ENCODE measurements at places on chromosomes 1 and 21. TPM values are rescaled to one million over a fixed set of nuclear protein-coding genes. Genes with fewer than 3 reads are reported as not detected.
A peak's percentile ranks its signal among the peaks of the same experiment; 100 is the strongest.

DNA sequence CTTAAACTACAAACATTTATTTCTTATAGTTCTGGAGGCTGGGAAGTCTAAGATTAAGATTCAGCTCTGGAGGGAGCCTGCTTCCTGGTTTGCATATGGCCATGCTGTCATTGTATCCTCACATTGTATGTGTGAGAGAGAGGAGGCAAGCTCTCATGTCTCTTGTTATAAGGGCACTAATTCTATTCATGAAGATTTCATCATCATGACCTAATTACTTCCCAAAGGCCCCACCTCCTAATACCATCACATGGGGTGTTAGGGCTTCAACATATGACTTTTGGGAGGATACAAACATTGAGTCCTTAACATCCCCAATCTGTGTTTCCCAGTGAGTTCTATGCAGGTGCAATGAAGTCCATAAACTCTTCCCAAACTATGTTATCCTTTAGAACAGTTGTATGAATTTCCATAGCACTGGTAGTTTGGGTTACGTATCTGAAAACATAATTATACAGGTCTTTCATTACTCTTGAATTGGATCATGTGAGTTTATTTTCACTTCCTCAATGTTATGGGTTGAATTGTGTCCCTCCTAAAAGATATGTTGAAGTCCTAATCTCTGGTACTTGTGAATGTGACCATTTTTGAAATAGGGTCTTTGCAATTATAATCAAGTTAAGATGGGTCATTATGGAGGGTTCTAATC is 124.2 kb downstream of the RUNX1 start:
- no peak for DNase-seq

GRCh38 chr1:154729031-154729442 is 121.1 kb upstream of the ADAR start:
- DNase-seq, result no peak

Gene IGSF5
- total RNA-seq, result 1.5 TPM

GRCh38 chr21:35974775-35975174 is 85.6 kb downstream of the SETD4 start:
- no peak for DNase-seq

DNA sequence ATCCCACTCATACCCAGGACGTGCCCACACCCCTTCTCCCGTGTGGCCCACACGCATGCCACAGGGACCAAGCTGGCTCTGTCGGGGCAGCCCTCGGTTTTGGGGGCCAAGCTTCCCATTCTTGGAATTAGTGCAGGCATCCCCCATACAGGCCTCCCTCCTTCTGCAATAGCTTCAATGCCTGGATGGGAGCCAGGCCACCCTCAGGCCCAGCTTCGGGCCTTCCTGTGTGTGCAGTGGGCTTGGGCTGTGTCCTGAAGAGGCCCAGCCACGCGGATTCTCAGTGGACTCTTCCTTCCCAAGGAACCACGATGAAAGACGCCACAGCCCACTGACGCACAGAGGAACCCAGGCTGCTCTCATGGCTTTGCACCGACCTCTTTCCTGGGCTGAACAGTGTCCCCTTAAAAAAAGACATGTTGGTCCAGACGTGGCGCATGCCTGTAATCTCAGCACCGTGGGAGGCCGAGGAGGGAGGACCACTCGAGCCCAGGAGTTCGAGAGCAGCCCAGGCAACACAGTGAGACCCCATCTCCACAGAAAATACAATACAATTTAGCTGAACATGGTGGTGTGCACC is 3.4 kb downstream of the KRTAP10-11 start:
- peak; percentile 59 for DNase-seq

GRCh38 chr1:228438266-228438665 is 21.6 kb upstream of the TRIM17 start:
- no peak for DNase-seq

DNA sequence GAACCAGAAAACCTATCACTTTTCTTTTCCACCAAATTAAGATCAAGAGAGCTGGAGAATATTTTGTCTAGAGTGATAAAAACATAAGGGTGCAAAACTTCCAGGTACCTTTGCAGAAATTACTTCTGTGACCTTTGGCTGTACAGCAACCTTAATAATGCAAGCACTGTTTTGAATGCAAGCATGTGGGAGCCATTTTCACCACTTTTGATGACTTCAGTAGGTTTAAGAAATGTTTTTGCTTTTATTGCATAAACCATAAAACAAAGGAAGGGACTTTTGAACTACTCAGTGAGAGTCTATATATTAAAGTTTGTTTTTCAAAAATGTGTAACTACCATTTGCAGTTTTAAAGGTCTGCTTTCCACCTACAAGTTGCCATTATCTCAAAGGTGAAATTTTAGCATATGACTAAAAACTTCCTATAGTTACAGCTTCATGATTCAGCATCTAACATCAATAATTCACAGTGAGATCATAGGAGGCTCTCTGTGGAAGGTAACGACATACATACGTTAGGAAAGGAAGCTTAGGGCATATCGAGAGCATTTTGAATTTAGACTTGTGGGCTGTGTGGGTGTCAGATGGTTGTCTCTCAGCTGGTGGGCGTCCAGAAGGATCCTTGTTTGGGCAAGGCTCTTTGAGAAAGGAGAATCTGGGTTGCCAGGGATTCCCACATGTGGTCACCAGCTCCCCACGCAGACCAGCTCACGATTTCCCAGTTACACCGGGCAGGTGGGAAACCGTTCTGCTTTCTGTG is 1.1 kb upstream of the GADD45A start:
- DNase-seq, result no peak

Gene KPRP
- not detected for total RNA-seq

GRCh38 chr1:156616463-156616862 is 2.8 kb upstream of the HAPLN2 start:
- DNase-seq, result no peak

All from type B pancreatic cell (in vitro differentiated cells).